ENCODE measurements at places on chromosomes 3 and 15. TPM values are rescaled to one million over a fixed set of nuclear protein-coding genes. Genes with fewer than 3 reads are reported as not detected.

DNA sequence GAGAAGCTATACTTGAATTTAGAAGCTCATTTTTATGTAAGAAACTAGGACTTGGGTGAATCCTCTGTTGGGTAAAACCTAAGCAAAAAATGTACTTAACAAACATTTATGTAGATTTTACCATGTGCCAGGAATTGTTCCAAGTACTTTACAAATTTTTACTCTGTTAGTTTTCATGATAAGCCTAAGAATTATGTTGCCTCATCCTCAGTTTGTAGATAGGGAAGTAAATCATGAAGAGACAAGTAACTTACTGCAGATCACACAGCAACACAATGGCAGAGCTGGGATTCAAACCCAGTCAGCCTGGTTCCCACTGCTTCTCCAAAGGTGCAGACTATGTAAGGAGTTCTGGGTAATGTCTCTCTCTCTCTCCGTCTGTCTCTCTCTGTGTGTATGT, 169.9 kb downstream of the DIPK2A start:
- H3K4me3 ChIP-seq, result no peak overlapping the region
- H3K27ac ChIP-seq, result no peak overlapping the region
- DNase-seq, result no peak
- no peaks in the 10 kb centered on the region for H3K4me1 ChIP-seq

The IDH2 gene
- total RNA-seq, result 73.5 TPM

- no peaks in the 10 kb centered on the region for H3K27me3 ChIP-seq
- H3K4me3 ChIP-seq, result no peak overlapping the region
- no peaks in the 10 kb centered on the region for H3K4me1 ChIP-seq
Observed at GRCh38 chr3:177733936-177734335, 536.7 kb upstream of the TBL1XR1 start.

DNA sequence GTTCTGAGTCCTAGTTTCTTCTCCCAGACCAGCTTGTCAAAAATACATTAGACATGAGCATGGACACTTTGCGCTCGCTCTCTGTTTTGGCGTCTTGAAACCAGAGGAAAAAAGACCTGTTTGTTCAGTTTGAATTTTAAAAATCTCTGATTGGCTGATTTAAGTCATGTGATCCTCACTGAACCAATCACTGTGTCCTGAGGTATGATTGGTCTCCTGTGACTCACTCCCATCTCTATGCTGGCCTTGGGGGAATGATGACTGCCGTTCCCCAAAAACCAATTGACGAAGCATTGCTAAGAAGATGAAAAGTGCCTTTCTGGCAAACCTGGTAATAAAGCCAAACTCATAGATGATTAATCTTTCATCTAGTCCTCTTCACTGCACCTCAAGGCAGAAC, 256.5 kb downstream of the IL5RA start:
- H3K4me3 ChIP-seq, result no peak overlapping the region
- no peak overlapping the region for H3K27ac ChIP-seq
- no peaks in the 10 kb centered on the region for H3K4me1 ChIP-seq
- H3K36me3 ChIP-seq, result no peaks in the 10 kb centered on the region
- no peaks in the 10 kb centered on the region for H3K27me3 ChIP-seq

DNA sequence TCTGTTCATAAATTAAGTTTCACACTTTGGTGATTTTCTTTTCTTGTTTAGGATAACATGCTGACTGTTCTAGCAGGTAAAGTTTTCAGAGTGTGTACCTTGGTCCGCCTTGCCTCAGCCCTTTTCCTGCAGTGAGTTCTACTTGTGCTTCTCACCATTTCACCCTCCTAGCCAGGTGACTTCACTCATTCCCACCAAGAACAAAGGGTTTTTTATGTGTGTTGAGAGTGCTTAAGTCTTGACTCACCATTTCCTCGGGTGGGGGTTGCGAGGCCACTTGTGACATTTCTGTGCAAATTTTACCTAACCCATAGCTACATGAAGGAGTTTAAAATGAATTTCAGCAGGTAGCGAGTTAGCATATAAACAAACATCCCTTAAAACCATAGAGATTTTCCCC, 81.4 kb downstream of the C3orf38 start:
- no peak for DNase-seq
- H3K27me3 ChIP-seq, result no peaks in the 10 kb centered on the region
- no peaks in the 10 kb centered on the region for H3K4me1 ChIP-seq
- H3K36me3 ChIP-seq, result no peaks in the 10 kb centered on the region
- no peak overlapping the region for H3K4me3 ChIP-seq
- H3K27ac ChIP-seq, result no peak overlapping the region
